ENCODE measurements at places on chromosomes 6 and 20. TPM values are rescaled to one million over a fixed set of nuclear protein-coding genes. Genes with fewer than 3 reads are reported as not detected.

DNA sequence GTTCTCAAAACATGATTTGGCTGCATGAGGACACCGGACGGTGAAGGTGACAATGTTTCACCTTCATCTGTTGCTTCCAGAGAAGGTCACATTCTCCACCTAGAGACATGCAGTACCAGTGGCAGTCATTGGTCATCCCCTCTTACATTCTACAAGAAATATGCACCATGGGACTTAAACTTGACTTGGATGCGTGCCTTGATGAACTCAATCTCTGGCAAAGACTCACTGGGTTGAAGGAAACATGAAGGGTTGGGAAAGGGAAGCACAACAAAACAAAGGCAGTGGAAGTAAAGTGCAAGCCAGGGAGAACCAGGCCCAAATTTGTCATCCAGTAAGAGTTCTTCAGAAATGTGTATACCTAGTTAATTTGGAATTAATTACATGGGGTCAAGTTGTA lies 39.4 kb upstream of the ARMH2 start:
- no peaks in the 10 kb centered on the region for H3K27me3 ChIP-seq
- peaks cover 48% of the 10 kb centered on the region for H3K4me1 ChIP-seq
- no peak overlapping the region for H3K4me3 ChIP-seq
- H3K36me3 ChIP-seq, result peaks cover 80% of the 10 kb centered on the region

DNA sequence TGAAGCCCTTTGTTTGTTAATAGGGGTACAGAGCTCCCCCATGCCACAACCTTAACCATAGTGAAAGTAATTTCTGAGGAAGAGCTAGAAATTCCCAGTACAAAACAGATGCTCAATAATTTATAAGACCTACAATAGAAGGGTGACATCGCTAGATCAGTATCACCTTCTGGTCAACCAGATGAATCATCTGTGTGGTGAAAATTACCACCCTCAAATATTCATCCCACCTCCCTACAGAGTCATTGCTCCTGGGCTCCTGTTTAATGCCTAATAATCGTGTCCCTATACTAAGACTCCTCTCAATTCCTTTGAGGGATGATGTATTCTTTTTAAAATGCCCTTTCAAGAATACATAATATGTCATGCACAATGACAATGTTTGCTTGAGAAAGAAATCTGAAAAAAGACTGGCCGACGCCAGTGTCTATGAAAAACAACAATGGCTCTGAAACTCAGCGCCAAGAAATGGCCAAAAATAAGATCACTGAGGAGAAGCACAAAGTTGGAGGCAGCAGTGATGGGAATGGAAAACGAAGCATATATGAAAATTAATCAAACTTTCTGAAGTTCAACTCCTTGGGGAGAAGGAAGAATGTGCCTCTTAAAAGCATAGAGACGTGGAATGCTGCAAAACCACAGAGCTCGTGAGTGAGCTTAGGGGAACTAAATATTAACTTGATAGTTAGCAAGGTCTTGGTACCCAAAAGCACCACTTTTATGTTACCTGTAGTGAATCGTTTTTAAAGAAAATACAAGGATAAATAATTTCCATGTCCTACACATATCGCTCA lies 11.0 kb upstream of the ADGRF5 start:
- no peak overlapping the region for H3K27ac ChIP-seq
- DNase-seq, result no peak
- H3K4me1 ChIP-seq, result no peaks in the 10 kb centered on the region
- H3K27me3 ChIP-seq, result no peaks in the 10 kb centered on the region

GRCh38 chr20:25453035-25453810 lies 45.8 kb downstream of the GINS1 start:
- H3K36me3 ChIP-seq, result no peaks in the 10 kb centered on the region
- no peak for DNase-seq
- H3K27me3 ChIP-seq, result no peaks in the 10 kb centered on the region

DNA sequence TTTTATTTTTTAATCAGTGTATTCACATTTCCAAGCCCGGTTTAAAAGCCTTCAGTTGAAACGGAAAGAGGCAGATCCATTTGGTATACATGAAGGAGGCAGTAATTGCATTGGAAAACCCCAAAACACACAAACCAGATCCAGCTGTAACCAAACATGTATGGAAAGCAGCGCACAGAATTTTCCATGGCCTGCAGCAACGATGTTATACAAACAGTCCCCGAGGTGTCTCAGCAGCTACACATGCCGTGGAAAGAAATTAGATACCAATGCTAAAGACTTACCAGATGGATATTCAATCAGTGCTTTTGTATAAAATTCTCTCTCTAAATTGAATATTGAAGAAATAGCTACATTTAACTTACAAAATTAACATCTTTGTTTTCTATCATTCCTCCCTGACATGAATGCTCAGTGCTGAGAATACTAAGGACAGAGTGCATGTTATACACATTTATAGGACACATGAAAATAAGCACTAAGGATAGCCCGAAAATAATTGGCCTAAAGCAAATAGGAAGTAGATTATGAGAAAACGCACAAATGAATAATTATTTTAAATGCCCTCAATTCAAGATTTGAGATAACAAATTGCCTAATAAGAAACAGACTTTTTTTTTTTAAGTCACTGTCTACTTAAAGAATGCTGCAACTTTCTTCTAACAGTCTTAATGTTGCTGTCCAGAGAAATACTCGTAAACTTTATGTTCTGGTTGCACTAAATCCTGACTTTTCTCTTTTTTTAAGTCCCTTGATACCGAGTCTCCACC lies 713.1 kb downstream of the HDGFL1 start:
- H3K27ac ChIP-seq, result no peak overlapping the region
- H3K27me3 ChIP-seq, result no peaks in the 10 kb centered on the region
- no peak overlapping the region for H3K4me3 ChIP-seq

GRCh38 chr6:164455835-164456234 lies 853.6 kb downstream of the C6orf118 start:
- no peaks in the 10 kb centered on the region for H3K36me3 ChIP-seq
- no peak overlapping the region for H3K27ac ChIP-seq

DNA sequence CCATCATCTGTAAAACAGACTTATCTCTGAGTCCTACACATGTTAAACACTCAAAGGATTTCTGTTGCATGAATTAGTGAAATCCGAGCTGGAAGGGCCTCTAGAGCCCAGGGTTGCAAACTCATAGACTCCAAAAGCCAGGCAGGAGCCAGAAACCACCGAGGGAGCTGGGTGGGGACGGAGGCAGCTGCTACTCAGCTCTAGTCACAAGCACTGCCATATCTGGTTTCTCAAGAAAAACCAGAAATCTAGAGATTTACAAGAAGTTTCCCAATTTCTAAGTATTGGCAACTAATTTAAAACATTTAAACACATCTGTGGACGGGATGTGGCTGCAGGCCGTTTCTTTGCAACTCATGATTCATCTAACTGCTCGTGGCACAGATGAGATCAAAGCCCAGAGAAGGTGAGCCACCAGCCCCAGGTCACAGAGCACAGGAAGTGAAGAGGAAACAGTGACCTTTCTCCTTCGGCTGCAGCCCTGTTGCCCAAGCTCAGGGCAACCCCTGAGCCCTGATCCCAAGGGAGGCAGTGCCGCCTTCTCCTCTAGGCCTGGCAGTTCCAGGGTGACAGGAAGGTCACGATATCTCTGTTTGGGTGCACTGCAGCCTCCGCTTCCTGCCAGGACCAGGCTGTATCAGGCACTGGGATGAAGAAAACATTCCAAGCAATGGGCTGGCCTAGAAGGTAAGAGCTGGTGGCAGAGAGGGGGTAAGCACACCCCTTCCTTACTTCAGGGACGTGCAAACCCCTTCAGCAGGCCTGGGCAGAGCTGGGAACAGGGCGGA lies 26.4 kb upstream of the PTGIS start:
- H3K4me1 ChIP-seq, result peaks cover 33% of the 10 kb centered on the region
- DNase-seq, result peak; percentile 54
- H3K27ac ChIP-seq, result peak overlapping the region; percentile 9
- H3K4me3 ChIP-seq, result no peak overlapping the region
- no peaks in the 10 kb centered on the region for H3K36me3 ChIP-seq
- no peaks in the 10 kb centered on the region for H3K27me3 ChIP-seq

GRCh38 chr6:129188795-129189194 lies 305.9 kb downstream of the LAMA2 start:
- no peaks in the 10 kb centered on the region for H3K27me3 ChIP-seq
- H3K4me1 ChIP-seq, result no peaks in the 10 kb centered on the region
- H3K36me3 ChIP-seq, result no peaks in the 10 kb centered on the region
- H3K27ac ChIP-seq, result no peak overlapping the region
- no peak overlapping the region for H3K4me3 ChIP-seq
- no peak for DNase-seq

- no peaks in the 10 kb centered on the region for H3K27me3 ChIP-seq
- DNase-seq, result no peak
- H3K36me3 ChIP-seq, result no peaks in the 10 kb centered on the region
- H3K27ac ChIP-seq, result no peak overlapping the region
Measured at GRCh38 chr20:8457978-8458377, 325.9 kb downstream of the PLCB1 start.

DNA sequence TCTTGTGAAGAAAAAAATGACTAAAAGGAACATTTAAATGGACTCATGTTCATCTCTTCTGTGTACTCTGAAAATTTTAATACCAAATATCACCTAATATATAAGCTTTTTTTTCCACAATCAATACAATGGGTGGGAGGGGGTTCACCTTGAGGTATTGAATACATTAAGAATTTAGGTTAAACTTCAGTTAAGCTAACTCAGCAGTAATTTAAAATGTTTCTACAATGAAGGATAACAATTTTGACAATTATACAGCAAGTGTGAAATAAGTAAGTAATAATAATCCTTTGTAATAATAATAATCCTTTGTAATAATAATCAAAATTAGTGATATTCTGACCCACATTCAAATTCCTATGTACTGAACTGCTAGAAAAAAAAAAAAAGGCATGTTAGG lies 136.0 kb downstream of the PRKN start:
- no peak overlapping the region for H3K27ac ChIP-seq
- no peaks in the 10 kb centered on the region for H3K4me1 ChIP-seq
- DNase-seq, result no peak
- H3K4me3 ChIP-seq, result no peak overlapping the region

DNA sequence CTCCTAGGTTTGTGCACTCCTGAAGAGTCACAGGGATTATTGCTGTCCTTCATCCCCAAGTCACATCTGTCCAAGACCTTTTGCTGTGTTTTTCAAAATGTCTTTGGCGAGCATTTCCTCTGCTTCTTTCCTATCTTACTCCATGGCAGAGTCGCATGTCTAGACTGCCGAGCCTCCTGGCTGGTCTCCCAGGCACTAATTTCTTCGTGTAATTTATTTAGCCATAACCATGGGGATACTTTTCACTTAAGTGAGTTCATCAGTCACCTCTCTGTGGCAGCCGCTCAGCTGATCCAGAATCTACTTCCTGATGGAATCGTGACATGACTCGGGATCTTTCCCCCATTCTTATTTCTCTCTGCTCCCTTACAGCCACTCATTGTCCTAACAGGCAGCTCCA lies 25.8 kb downstream of the ADGRF5 start:
- H3K27ac ChIP-seq, result no peak overlapping the region
- H3K27me3 ChIP-seq, result no peaks in the 10 kb centered on the region
- no peak for DNase-seq
- no peaks in the 10 kb centered on the region for H3K4me1 ChIP-seq
- no peak overlapping the region for H3K4me3 ChIP-seq

- no peak for DNase-seq
- no peak overlapping the region for H3K4me3 ChIP-seq
- H3K27me3 ChIP-seq, result peaks cover 4% of the 10 kb centered on the region
- H3K36me3 ChIP-seq, result no peaks in the 10 kb centered on the region
Measured at GRCh38 chr6:163323274-163323673, 91.2 kb upstream of the QKI start.

Gene RHAG
- not detected for total RNA-seq

Gene BRPF3
- 26.4 TPM for total RNA-seq

Gene NFYA
- total RNA-seq, result 34.5 TPM

Gene STX7
- total RNA-seq, result 19.0 TPM

Gene CCN6
- total RNA-seq, result not detected

Measured in CD8-positive, alpha-beta memory T cell (primary cell).